Right hindlimb (tissue), 1 donor: ENCODE measurements at places on chromosomes 11 and 22.

- no peak for DNase-seq
Measured at GRCh38 chr22:39279170-39279850, 34.5 kb upstream of the PDGFB start.

DNA sequence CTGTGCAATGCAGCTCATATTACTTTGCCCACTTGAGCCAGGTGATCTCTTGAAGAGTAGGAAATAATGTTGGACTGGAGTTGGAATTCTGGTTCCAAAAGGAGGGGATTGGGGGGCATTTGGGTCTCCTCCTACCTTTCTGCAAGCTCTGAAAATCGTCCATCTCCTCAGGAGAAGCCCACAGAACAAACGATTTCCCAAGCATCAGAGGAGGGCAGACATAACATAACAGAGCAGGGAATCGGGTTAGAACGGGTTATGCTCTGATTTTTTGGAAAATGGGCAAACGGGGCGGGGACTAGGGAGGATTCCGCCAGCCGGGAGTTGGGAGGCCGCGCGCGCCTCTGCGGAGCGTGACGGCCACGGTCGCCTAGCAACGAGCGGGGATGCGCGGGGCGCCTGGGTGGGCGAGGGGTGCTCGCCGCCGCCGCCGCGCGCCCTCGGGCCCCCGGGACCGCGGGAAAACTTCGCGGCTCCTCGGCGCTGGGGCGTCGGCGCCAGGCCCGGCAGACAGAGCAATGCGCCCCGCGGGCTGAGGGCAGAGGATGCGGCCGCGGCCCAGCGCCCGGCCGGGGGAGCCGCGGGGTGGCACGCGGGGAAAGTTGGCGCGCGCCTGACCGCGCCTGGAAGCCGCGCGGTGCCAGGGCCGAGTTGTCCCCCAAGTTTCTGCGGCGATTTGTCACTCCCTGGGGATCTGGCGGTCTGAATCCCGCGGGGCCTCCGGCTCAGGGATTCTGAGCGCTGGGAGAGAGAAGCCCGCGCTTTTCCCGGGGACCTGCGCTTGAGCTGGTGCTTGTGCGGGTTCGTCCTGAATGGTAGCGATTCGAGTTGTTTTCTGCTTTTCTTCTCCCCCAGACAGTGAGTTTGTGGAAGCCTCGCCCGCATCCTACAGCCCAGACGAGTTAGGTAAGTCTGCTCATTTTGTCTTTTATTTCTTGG is 27.8 kb upstream of the AMOTL1 start:
- DNase-seq = peak; percentile 85

- peak; percentile 92 for DNase-seq
Measured at GRCh38 chr11:126416542-126417090, 61.1 kb downstream of the ST3GAL4 start.

DNA sequence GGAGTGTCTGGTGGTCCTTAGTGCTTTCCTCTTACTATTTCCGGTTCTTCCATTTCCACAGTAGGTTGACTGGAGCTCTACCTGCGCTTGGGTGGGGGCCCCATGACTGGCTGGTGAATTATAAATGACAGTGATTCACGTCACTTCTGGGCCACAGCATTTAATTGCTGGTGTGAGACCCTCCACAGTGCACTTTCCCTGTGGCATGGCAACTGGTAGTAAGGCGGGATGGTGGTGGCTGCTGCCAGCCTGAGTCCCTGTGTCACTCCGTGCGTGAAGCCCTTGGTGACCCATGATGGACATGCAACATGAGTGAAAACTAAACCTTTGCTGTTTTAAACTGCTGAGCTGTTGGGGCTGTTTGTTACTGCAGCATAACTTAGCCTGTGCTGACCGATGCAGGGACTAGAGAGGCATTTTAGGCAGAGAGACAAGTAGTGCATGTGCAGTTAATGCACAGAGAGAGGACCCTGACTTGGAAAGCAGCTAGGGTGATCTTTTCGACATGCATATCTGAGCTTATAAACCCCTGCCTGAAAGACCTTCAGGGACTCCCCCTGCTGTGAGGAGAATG is 3.1 kb downstream of the PRDM11 start:
- no peak for DNase-seq

- DNase-seq = no peak
Measured at GRCh38 chr11:116376547-116376946, 396.2 kb downstream of the BUD13 start.

DNA sequence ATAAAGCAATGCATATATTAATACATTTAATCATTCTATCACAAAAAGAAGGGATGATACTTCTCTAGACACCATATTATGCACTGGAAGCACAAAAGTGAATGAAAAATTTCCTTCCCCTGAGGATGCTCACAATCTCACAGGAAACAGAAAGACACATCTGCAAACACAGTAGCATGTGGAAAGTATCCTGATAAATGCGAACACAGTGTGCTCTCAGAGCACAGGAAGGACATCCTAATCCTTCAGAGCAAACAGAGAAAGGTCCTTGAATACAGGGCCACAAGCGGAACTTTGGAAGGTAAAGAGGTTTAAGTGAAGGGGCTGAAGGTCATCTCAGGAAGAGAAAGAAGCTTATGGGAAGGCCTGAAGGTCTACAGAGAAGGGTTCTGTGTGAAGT is 524.6 kb upstream of the LRRC4C start:
- DNase-seq = no peak

DNA sequence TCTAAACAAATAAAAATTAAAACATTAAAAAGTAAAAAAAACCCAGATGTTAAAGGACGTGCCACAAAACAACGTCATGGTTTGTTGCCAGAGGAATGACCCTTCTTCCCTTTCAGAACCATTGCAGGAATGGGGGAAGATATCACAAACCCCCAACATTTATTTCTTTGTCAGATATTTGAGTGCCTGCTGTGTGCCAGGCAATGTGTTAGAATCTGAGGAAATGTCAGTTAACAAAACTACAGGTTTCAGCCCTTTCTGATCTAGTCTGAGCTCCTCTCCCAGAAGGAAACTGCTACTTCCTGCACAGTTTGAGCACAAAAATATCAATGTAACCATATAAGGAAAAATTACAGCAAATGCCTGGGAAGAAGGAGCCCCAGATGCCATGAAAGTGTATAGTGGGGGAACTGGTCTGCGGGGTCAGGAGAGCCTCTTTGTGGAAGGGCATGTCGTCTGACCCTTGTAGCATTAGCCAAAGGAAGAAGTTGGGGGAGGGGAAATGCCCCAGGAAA is 7.1 kb upstream of the NHERF4 start:
- no peak for DNase-seq

GRCh38 chr11:115672412-115672811 is 168.2 kb upstream of the CADM1 start:
- no peak for DNase-seq

DNA sequence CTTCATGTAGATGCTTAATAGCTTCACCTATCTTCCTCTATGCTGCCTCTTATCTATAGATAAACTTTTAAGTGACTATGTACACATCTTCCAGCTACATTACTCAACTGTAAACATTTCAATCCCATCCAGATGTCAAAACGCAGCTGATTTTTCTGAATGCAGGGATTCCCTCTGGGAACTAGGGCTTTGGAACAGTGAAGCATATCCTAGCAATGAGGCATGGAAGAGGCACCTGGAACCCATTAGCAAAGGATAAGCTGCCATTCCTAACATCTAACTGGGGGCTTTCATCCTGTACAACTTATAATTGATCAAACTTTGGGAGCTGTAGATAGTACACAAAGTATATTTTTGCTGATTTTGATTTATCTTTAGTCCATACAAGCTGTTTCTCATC is 40.8 kb upstream of the OPCML start:
- DNase-seq = no peak

DNA sequence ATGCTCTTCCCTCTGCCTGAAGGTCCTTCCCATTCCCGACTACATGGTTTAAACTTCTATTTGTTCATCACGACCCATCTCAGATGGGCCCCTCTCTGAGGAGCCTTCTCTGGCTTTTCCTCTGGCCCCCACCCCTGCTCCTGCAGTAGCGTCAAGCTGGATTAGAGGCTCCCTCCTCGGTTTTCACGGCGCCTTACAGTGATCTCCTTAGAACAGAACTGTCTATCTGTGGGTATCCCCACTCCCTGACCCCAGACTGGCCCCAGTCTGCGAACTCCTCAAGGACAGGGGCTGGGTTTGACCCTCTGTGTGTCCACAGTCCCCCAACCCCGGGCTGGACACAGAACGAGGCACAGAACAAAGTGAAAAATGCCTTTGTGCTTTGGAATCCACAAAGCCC is 2.8 kb downstream of the PLEKHB1 start:
- DNase-seq = no peak

- DNase-seq = peak; percentile 25
Measured at GRCh38 chr11:33452836-33453624, 195.8 kb downstream of the HIPK3 start.

GRCh38 chr22:38870791-38871359 is 1.1 kb downstream of the CBX6 start:
- no peak for DNase-seq

DNA sequence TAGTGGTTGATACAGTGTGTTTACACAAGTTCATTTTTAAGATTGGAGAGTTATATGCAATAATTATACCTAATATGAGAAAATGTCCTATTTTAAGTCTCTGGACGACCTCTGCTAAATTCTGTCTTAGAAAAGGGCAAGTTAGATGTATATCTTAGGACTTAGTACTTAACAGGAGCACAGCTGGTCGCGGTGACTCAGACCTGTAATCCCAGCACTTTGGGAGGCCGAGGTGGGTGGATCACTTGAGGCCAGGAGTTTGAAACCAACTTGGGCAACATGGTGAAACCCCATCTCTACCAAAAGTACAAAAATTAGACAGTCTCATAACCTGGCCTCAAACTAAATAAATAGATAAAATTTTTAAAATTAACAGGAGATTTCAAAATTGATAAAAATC is 27.2 kb downstream of the BSX start:
- no peak for DNase-seq

DNA sequence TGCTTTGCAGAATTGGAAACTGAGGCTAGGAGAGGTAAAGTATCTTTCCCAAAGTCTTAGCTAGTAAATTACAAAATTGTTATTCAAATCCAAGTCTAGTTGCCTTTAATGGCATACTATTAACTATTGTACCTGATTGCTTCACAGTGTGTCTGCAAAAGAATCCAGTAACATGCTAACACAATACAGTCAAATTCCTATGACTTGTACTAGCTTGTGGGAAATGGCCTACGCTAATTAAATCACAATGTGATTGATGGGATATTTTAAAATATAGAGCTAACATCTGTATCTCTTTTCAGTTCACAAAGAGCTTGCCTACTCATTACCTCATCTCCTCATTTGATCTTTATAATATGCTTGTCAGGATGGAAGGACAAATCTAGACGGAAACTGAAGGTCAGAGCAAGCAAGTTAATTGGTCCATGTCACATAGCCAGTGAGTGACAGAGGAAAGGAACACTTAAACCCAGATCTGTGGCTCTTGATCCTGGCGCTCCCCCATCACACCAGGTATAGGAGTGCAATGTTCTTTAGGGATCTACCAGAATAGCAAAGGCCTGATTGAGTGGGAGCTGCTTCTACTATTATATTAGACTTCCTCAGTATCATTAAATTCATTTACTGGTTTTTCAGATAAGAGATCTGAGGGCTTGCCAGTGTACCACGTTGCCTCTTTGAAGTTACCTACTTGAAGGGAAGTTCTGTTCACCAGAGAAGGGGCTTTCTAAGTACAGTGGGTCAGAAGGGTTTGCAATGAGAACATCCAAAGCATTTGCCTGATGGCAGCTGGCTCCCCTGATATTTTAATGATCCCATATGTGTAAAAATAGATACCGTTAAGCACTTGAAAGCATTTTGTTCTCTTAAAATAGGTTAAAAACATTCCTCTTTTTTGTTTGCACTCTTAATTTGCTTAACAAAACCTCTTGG is 213.6 kb upstream of the SESN3 start:
- no peak for DNase-seq

- peak; percentile 92 for DNase-seq
Measured at GRCh38 chr22:30196141-30196879, 50.2 kb downstream of the LIF start.

- peak; percentile 64 for DNase-seq
Measured at GRCh38 chr22:20979243-20979809, 2.8 kb upstream of the LZTR1 start.

DNA sequence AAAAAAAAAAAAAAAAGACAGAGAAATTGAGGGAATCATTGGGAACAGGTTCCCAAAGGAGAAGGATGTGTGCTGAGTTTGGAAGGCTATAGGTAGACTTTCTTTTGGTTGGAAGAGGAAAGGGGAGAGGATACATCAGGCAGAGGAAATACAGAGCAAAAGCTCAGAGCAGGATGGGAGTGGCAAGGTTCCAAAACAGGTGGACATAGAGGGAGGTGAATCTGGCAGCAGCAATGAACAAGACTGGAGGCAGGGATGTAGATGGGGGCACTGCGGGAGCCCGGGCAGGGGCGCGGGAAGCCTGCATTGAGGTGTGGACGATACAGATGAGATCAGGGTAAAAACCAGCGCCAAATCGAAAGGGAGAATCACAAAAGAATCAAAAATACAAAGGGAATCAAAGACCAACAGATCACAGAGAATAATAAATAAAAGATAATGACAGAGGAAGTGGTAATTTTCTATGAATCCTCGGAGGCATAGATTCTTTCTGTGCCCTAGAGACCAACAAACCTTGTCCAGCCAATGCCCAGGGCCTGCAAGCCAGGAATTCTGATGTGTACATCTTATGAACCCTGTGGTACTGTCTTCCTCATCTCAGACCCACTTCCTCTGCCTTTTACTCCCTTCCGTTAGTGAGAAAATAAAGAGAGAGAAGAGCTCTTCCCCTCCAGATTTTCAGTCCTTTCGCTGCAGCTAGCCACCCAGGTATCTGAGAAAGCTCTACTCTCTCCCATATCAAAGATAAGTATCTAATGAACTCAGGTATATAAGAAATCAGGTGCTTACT is 70.3 kb downstream of the SLC1A2 start:
- no peak for DNase-seq

DNA sequence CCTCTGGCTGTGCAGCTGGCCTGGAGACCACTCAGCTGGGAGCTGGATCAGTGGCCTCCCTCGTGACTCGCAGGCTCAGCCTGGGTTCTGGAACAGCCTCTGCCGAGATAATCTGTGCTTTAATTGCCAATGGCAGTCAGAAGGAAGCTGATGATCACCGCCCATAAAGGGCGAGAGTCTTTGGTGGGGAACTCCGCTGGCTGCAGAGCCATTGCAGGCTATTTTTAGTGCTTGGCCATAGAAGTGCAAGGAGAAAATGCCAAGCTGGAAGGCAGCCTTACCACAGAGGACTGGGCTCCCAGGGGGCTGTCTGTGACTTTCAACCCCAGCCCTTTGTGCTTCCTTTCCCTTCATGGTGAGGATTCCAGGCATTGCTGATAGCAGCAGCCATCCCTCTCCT is 62.2 kb upstream of the TENM4 start:
- peak; percentile 46 for DNase-seq

GRCh38 chr11:119100994-119101758 is 477 bp downstream of the DPAGT1 start:
- DNase-seq = no peak

- no peak for DNase-seq
Measured at GRCh38 chr22:30421695-30422480, 3.7 kb upstream of the MTFP1 start.

GRCh38 chr11:47161134-47161854 is 15.4 kb downstream of the ARFGAP2 start:
- peak; percentile 78 for DNase-seq
